Cerebellum (tissue), 4 donors: ENCODE measurements at places on chromosomes 5 and 9.

DNA sequence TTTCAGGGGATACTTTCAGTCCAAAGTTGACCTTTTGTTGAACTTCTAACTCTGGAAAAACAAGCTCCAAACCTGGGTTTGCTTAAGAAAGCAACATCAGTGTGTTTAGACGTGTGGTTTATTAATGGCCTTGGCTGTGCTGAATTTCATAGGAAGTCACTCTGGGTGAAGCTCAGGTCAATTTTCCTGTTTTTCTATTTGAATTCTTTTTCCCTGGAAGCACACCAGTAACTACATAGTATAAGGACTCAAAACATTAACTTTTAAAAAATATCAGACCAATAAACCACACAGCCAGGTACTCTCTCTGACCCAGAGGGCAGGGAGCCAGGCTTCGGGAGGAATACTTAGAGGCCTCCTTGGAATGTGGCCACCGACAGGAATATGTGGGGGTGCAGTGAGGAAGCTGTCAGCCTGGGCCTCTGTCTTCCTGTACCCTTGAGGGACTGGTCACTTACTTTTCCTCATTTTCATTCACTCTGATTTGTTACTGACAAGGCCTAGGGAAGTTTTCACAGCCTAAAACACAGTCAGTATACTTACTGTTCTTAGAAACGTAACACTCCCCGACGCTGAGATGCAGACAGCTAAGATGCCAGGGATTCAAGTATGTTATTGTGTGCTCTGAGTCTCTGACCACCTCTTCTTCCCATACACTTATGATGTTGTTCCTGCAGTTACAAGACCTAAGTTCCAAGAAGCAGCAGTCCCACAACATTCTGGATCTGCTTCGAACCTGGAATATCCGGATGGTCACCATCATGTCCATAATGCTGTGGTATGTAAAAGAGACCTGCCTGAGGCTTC, 18.9 kb downstream of the SLC22A5 start:
- DNase-seq, result no peak

GRCh38 chr5:177327539-177328522, 16.1 kb upstream of the MXD3 start:
- no peak for DNase-seq

DNA sequence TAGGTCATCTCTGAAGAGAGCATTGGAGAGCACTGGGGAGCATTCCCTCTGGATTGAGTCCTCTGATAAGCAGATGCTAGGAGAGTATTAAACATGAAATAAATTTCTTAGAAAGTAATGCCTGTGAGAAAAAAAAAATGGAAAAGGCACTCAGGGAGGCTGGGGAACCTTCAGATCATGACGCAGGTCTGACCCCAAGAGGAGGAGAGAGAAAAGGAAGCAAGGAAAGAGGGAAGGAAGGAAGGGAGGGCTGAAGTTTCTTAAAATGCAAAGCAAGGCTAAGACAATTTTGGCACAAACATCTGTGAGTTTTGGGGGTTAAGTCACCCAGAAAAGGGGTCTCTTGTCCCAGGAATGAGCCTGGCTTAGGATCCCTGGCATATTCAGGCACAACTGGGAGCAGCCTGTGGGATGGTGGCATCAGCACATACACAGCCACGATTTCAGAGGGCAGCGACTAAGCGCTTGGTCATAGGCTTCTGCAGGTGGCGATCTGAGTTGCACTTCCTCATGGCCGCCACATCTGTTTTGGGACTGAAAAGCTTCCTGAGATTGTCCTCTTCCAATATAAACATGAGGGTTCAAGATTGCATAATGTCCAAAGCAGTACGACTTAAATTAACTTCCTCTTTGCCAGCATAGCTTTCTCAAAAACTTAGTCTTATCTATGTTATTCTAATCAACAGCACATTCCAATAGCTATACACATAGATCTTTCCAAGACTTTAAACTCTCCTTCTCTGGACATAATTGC, 692.7 kb downstream of the DNAH5 start:
- DNase-seq, result no peak

- DNase-seq, result no peak
Measured at GRCh38 chr9:78463750-78464149, 166.8 kb downstream of the PSAT1 start.

DNA sequence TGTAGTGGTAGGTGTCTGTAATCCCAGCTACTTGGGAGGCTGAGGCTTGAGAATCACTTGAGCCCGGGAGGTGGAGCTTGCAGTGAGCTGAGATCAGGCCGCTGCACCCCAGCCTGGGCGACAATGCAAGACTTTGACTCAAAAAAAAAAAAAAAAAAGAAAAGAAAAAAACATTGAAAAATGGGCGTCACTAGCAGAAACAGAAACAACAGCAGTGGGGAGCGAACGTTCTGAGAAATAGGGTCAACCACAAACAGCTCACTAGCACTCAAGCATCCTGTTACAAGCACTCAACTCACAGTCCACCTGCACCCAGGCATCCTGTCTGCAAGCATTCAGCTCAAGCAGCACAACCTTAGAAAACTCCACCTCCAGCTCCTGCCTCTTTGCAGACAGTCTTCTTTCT, 17.2 kb downstream of the TRIM14 start:
- DNase-seq, result no peak

DNA sequence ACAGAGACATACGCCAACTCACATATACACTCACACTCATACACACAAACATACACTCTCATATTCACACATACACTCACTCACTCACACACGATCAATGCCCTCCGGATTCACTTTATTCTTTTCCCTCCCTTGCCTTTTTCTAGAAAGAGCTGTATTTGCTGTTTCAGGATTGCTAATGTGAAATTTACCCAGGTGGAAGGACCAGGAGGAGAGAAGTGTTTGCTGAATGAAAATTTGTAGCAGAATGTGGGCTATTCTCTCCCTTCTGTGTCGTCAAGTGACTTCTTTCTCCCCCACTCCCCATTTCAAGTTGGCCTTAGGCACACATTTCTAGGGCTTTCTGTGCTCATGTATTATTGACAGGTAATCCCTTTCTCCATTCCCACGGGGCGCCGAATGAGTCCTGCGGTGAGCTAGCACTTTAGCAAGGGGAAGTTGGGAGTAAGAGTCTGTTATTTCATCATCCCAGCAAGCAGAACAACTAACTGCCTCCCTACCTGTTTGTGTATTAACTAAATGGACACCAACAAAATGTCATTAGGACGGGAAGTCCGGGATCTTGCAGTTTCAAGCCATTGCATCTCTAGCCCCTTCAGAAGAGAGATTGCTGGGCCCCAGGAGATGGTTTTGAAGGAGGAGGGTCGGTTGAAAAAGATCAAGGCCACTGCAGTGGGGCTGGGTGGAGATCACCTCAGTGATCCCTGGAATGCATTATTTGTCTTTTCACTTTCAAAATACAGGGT, 97.1 kb upstream of the TAF11L2 start:
- no peak for DNase-seq

GRCh38 chr9:19552282-19553105, 143.7 kb downstream of the ACER2 start:
- peak; percentile 10 for DNase-seq

DNA sequence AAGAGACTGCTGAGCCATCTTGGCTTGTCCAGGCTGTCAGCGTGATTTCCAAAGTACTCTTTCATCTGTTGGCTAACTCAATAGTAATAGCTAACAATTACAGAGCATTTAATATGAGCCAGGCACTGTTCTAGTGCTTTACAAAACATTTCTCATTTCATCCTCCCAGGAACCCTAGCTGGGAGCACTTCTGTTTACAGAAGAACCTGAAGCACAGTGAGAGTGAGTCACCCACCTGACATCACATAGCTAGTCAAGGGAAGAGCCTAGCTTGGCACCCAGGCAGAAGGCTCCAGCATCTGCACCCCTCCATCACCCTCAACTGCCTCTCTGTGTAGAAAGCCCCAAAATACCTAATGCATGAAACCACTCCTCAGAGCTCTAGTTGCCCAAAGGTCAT, 57.5 kb upstream of the IQGAP2 start:
- DNase-seq, result no peak

DNA sequence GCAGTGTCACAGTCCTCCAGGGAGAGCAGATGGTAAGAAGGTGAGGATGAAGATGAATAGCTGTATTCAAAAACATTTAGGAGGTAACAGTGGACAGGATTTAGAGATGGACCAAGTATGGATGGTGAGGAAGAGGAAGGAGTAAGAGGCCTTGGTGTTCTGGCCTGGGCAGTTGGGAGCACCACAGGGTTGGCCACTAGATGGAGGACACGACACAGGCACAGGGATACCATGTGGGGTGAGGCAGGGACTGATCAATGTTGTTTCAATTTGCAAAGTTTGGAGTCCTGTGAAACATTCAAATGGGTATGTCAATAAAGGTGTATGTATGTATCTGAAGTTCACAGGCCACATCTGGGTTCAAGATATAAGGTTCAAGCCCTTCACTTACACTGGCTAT, 141.1 kb upstream of the RASEF start:
- DNase-seq, result no peak

- DNase-seq, result no peak
Measured at GRCh38 chr5:854966-855743, 4.4 kb upstream of the ZDHHC11 start.

DNA sequence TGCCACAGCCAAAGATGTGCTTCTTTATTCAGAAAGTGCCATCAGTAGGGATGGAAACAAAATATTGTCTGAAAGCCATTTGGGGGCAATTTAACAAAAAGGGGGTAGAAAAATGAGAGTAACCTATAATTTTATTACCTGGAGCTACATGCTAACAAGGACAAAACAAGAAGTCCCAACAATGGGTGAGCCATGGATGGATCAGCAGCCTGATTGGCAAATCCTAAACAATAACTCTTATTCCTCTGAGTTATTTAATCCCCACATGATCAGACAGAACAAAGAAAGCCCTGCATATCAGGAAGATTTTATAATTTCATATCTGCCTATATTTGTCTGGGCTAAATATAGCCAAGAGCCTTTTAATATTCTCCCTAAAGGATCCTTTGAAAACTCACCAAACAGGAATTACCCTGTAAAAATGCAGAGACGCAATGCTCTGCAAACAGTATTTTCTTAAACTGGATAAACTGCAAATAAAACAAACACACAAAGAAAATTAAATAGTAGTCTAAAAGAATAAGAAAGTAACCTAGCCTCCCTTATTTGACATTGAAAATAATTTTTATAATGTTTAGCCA, 483.4 kb downstream of the ZNF608 start:
- no peak for DNase-seq

DNA sequence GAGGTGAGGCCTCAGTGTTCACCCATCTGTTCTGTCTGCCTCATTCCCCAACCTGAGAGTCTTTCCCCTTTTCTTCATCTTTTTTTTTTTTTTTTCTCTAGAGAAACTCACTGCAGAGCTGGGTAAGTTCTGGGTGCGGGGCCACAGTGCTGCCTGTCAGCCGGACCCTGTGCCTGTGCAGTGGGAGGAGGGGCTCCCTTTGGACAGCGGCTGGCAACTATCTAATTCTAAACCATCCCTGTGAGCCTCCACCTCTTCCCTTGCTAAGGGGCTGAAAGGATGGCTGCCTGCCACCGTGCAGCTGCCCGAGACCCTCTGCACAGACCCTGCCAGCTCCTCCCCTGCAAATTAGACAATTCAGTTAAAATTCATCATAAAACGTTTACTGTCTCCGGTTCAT, 14.1 kb downstream of the BTNL9 start:
- DNase-seq, result no peak

DNA sequence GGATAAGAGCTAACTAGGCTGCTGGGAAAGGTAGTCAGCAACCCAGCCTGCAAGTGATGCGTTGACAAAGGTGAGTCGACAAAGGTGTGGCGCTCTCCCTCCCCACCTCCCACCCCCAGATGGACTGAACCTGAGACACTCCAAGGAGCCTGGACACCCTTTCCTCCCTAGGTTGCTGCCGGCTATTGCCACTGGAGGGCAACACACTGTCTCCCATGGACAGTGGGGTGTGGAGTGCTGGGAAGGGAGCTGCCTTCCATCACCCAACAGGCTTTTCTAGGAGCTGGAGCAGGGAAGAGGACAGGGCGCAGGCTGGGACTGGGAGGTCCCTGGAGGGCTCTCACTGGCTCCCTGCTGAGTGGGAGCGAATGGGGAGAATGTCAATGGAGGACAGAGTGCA, 75.4 kb upstream of the ARAP3 start:
- DNase-seq, result peak; percentile 48

DNA sequence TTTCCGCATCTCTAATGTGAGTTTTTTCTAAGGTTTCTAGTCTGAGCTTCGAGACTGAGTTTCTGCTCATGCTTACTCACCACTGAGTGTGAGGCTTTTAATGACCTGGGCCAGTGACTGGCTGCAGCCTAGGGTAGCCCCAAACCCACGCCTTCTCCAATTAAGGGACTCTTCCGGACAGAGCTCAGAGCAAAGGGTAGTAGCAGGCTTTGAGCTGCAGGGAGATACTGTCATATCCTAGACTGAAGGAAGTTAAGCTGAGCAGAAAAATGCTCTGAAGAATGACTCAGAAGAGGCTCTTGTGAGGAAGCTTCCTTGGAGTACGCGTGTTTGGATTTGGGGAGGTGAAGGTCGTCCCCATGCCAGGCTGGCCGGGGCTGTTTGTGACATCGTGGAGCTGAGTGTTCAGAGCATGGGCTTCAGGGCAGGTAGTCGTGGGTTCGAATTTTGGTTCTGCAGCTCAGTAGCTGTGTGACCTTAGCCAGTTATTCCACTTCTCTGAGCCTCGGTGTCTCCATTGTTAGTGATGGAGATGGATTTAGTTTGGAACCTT, 3.5 kb downstream of the USP20 start:
- DNase-seq, result no peak
